ENCODE measurements at places on chromosomes 2 and 18.

- DNase-seq: no peak
These were observed 20.3 kb downstream of the PLEK start for GRCh38 chr2:68385220-68385906.

DNA sequence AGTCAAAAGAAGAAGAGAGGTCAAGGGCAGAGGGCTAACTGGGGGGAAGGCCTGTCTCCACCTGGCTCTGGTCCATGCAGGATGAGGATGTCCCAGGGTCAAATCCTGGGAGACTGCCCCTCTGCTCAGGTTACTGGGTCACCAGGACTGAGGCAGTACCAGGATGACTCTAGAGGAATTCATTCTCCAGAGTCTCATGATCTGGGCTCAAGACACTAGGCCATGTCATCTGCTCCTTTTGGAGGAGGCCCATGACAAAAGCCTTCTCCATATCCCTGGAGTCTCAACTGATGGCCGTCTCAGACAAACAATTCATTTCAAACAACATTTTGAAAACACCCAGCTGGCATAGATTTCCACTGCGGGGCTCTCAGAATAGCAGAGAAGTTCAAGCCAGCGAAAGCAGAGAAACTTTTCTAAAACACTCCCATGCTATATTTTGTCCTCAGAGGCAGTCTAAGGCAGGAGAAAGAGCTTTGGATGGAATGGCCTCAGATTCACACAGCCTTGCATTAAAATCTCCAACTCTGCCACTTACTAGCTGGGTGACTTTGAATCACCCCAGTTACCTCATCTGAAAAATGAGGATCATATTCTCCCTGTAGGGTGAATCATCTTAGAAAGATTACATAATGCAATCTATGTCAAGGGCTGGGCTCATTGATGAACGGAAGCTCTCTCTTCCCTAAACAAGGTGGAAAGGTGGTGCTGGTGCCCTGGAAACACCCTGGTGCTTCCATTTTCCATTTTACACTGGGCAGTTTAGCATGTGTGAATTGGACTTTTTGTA, 48.8 kb upstream of the LCLAT1 start:
- no peak for DNase-seq

GRCh38 chr2:189406586-189407233, 34.6 kb upstream of the WDR75 start:
- DNase-seq: no peak

GRCh38 chr18:72409903-72410302, 134.2 kb downstream of the CBLN2 start:
- DNase-seq: no peak

DNA sequence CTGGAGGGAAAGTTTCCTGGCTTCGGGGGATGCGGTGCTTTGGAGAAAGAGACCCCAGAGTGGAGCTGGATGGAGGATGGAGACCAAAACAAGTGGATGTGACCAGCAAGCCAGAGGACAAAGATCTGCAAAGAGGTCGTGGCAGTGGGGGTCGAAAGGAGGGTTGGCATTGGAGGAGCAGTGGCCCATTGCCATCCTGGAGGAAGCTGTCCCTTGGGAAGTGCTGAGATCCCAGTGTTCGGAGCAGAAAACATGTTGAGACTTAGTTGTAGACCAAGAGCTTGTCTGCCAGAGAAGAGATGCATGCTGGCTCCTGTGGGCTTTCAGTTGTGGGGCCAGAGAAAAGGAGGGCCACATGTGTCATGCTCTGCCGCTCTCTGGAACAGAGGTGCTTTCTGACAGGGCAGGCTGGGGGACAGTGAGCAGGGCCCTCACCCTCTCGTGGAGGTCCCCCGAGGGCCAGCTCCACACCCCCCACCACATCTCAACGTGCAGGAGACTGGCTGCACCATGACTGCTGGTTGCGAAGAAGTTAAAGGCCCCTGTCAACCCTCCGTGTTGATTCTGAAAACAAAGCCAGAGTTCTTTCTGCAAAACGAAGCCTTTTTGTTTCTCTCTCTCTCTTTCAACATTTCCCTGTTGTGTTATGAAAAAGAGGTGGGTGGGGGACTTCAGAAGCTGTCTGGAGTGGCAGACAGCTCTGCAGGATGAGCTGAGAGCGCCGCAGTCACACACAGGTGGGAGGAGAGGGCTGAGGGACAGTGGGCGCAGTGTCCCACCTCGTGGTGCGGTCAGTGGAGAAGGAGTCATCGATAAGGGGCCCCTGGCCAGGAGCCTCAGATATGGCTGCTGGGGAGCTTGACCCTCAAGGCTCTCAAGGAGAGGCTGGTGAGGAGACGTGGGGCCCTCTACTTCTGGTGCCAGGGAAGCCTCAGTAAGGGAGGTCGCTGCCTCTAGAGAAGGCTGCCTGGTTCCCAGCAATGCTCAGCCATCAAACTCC, 77.6 kb upstream of the BCL2L11 start:
- DNase-seq: no peak

GRCh38 chr2:112345030-112346027, 69.9 kb downstream of the ZC3H6 start:
- no peak for DNase-seq

DNA sequence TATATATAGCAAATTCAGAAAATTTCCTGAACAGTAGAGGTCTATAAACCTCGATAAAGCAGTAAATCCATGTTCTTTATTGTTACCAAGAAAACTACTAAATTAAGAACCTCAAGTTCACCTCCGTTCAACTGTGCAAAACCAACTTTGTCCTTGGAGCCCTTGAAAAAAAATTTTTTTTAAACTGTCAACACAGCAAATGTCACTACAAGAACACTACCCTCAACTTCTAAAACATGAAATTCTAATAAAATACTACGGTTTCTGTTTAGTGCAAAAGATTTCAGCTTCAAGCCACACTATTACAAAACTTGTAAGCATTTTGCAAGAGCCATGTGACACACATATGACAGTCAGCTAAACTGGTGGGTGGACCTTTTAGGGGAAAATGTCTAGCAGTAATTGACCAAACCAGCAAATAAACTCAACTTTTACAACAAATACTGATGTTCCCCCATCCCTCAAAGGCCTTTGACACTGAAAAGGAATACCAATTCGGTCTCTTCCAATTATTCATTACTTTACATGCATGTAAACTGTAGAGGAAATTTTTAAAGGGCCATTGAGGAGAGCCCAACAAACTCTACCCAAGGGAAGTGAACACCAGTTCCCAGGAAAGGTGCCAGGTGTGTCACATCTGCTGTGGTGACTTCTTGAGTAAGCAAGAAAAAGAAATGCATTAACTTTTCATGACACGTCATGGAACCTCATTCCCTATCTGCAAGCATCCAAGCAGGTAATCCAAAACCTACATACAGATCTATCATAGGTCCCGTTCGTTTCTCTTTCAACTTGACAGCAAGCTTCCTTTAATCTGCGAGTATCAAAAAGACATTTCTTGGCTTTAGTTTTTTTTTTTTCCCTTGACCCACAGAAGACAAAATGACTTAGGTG, 1.4 kb downstream of the RAB1A start:
- DNase-seq: no peak

- DNase-seq: no peak
These were observed 10.9 kb upstream of the PRKCE start for GRCh38 chr2:45640576-45640975.

DNA sequence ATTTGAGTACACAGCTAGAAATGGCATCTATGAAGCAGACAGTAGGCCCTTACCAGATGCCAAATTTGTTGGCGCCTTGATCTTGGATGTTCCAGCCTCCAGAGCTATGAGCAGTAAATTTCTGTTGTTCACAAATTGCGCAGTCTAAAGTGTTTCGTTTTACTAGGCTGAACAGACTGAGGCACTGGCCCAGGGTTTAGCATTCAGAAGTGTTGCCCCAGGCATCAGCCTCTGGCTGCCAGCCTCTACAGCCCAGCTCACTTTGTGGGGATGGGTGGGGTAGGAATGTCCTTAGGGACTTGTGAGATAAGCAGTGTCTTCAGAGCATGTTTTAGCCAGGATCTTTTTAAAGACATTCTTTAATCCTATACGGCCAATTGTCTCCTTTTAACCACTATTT, 51.5 kb upstream of the MGAT5 start:
- DNase-seq: no peak

GRCh38 chr18:44801781-44802180, 121.1 kb downstream of the SETBP1 start:
- no peak for DNase-seq

- DNase-seq: no peak
These were observed 23.3 kb downstream of the REEP1 start for GRCh38 chr2:86314125-86314524.

GRCh38 chr2:160338901-160339685, 139.0 kb upstream of the ITGB6 start:
- DNase-seq: no peak

GRCh38 chr2:35526741-35527140, 828.8 kb upstream of the CRIM1 start:
- DNase-seq: no peak

DNA sequence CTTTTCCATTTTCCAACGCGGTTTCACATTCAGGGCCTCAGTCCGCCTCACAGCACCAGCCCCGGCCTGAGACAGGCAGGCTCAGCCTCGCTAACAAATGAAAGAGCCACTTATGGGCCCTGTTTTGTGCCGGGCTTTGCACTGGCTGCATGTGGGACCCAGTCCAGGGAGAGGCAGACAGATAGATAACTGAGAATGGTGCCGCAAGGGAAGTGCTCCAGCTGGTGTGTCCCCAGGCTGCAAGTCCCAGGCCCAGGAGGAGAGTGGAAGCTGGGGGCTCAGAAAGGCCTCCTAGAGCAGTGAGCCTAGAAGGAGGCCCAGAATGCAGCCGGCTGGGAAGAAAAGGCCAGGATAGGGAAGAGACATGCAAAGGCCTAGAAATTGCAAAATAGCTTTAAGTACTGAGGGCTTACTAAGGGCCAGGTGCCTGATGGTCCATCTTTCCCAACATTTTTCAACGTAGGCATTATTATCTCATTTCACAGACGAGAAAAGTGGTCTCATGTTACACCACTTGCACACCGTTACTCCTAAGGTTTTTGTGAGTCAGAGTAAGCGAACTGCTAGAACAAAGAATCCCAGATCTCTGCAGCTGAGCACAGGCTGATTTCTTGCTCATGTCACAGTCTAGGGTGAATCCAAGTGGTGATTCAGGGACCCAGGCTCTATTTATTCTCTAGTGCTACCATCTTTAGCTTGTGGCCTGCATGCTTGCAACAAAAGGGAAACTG, 26.0 kb downstream of the ADRA2B start:
- DNase-seq: no peak

DNA sequence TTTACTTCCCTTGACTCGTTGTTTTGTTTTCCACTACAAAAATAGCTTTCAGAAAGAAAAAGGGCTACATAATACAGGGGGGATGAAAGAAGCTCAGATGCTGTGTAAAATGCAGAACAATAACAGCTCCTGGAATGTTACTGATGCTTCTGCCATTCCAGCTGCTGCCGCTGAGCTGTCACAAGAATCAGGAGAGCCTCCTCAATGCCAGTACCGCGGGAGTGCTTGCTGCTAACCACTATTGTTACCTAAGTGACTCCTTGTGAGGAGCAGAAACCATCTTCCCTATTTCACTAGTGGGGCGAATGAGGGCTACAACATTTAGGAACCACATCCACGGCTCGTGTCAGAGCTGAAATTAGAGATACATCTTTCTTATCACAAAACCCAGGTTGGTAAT, 384.8 kb downstream of the GALR1 start:
- DNase-seq: no peak

DNA sequence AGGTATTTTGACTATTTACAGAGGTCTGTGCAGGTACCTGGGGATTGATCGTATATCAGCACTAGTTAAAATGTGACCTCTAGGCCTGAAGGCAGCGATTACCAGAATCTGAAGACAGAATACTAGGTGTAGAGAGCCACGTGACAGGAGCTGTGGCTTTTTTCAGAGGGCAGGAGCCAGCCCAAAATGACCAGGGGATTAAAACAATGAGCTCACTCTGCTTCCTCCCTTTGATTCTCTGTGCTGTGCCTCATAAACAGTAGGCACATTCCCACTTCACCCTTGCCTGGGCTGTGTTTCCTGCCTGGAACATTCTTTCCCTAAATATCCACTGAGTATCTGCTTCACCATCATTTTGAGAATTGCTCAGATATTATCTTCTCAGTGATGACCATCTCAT, 15.2 kb downstream of the ITGAV start:
- no peak for DNase-seq

DNA sequence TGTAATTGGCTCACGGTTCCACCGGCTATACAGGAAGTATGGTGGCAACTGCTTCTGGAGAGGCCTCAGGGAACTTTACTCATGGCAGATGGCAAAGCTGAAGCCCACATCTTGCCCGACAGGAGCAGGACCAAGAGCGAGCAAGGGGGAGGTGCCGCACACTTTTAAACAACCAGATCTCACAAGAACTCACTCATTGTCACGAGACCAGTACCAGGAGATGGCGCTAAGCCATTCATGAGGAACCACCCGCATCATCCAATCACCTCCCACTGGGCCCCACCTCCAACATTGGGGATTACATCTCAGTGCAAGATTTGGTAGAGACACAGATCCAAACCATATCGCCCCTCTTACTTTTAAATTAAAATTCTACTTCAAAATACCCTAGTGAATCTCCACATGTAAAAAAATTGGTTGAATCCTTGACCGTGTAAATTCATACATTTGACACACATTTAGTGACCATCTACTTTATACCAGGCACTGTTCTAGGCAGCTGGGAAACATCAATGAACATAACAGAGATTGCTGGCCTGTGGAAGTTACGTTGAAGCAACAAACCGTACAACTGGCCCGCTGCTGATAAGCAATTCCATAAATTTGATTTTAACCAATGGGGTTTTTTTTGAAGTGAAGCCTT, 87.6 kb downstream of the ALPK2 start:
- DNase-seq: no peak
